NCI-H1417 treated with DMSO at 0.1 percent for 48 hours (cell line): ENCODE measurements at places on chromosomes 13 and 19.

DNA sequence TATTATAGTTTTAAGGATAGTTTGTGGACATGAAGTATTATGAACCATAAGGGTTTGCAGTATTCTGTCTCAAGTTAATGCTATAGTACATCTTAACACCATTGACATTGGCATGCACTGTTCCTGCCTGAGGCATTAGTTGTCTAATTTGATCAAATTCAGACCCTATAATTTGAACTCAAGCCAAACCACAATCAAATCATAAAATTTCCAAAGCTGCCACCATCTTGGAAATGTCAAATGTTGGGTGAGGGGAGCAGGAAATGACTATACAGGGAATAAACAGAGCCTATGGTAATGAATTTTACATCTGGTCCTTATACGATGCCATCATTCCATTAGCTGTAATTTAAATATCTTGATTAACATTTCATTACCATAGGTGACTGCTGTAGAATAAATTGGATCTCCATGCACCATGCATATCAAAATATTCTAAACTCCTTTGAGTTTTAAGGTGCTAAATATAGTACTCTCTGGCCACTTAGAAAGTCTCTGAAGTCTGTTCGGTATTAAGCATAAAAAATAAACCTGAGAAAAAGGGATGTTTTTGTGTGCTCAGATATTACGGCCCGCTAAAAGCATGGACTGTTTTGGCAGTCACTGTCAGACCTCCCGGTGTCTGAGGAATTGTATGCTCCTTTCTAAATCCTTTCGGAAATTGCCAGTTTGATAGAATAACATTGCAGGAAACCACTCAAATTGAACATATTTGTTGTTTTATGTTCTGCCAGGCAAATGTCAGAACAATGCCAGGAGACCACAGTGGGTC, 257.7 kb downstream of the SPRY2 start:
- no peak for DNase-seq

GRCh38 chr19:43782689-43783231, 2.0 kb upstream of the KCNN4 start:
- DNase-seq = no peak

GRCh38 chr19:1000095-1000494, at the start of gene GRIN3B:
Gene GRIN3B (plus strand): TSS chr19:1000419. CDS start chr19:1000438, 19 bp downstream.
- DNase-seq = no peak

DNA sequence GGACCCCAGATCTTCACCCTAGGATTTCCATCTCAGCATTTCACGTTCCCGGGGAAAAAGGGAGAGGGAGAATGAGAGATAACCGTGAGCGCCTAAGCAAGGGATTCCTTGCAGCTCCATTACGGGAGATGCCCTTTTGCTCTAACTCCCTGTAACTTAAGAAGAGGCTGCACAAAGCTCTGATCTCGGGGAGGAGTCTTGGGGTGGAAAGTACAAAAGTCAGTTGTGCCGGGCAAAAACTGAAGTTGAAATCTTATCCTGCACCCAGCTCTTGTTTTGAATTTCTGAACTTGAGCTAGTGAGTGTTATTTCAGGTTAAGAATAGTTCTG, 256.4 kb upstream of the SOX21 start:
- no peak for DNase-seq

DNA sequence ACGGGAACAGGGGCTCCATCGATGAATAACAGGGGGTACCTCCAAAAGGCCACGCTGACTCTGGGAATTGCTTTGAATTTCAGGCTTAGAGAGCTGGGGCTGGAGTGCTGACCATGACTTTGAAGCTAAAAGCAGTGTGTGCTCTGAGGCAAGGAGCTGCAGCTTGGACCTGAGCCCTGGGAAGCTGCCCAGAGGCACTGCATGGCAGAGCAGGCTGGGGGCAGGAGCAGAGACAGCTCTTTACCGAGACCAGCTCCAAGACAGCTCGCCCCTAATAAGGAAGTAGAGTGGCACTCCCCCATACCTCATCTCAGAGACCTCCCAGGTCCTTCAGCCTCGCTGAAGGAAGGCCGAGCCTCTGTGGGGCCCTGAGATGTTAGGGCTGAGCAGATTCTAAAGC, 200.2 kb downstream of the COL4A1 start:
- no peak for DNase-seq
